ENCODE measurements at places on chromosomes 4 and X.
A peak's percentile ranks its signal among the peaks of the same experiment; 100 is the strongest.

- no peak for DNase-seq
These were observed 1.2 kb downstream of the EIF1AX start for GRCh38 chrX:20140420-20140819.

- no peak for DNase-seq
These were observed 9.7 kb upstream of the COMMD8 start for GRCh38 chr4:47473141-47473750.

GRCh38 chrX:69504626-69505612, 793 bp downstream of the NALF2 start:
- no peak for DNase-seq

GRCh38 chrX:104098919-104099318, 13.4 kb upstream of the ZCCHC18 start:
- no peak for DNase-seq

DNA sequence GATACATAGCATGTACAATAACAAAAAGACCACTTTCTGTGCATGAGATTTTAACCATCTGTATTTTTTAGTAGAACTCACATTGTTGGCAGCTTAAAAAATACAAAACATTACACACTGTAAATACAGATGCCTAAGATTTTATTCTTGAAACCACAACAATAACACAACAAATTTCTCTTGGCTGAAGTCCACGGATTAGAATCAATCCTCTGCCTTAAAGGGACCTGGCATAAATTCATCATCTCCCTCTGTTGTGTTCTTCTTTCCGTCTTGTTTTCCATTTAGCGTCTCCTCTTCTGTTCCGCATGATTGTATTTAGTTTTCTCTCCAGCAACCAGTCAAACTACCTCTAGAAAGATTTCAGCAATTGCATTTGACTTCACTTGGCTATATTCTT, 231.0 kb downstream of the SPOCK3 start:
- DNase-seq = no peak

DNA sequence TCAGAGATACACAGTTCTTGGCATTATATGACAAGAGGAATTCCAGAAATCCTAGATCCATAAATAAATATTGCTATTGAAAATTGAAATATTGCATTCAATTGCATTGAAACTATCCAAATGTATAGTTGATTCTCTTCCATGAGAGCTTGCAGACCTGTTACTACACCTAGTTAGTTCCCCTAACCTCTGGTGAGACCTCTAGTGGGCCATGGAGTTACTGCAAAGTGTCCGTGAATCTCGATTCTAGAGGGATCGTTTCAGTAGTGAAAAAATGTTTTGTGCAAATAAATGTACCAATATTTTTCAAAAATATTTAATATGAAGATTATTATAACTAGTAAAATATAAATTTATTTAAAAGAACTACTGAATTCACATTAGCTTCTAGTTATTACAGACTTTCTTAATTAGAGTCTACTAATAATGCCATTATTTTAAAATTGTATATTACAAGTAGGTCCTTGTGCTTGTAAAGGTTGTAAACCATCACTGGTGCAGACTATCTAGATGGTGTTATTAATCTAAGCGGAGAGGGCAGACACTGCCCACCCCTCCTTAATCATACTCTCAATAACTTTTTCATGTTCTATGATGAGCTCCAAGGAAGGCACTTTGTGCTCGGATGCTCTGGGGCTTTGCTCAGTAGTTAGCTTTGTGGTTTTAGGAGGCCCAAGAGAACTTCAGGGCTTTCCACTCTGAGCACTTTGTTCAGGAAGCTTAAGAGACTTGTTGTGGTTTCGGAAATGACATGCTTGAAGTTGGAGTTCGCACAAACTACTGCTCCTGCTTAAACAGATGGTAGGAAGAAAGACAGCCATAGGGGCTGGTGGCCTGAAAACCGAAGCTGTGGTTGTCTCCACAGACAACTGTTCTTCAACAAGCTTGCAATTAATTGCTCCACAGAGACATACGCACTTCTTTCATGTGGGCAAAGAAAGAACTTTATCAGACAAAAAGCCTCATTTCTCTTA, 42.8 kb downstream of the IL21 start:
- peak; percentile 57 for DNase-seq

DNA sequence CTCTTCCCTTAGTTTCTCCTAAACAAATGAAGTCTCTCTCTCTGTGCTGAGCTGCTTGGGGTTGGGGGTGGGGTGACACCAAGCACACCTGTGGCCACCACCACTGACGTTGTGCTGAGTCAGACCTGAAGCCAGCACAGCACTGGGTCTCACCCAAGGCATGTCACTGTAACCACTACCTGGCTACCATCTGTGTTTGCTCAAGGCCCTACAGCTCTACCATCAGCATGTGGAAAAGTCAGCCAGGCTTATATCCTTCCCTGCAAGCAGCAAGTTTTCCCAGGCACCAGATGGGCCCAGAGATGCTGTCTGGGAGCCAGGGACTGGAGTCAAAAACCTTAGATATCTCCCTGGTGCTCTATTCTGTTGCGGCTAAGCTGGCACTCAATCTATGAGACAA, 6.9 kb downstream of the CXCL10 start:
- no peak for DNase-seq

DNA sequence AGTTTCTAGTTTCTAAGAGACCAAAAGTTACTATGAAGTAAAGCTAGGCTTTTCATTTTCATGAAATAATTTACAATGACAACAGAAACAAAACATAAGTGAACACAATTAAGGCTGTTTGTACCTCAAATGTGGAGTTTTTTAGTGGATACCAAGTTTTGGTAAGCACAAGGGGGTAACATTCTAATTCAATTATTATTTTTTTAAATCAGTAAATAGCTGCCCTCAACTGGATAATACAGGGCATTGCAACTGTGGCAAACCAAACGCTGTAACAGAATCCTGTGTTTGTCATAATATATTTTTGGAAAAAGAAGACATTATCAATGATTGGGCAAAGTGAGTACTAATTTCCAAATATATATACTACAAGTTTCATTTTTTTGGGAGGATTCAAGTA, 150.3 kb downstream of the FBXW7 start:
- DNase-seq = peak; percentile 4

DNA sequence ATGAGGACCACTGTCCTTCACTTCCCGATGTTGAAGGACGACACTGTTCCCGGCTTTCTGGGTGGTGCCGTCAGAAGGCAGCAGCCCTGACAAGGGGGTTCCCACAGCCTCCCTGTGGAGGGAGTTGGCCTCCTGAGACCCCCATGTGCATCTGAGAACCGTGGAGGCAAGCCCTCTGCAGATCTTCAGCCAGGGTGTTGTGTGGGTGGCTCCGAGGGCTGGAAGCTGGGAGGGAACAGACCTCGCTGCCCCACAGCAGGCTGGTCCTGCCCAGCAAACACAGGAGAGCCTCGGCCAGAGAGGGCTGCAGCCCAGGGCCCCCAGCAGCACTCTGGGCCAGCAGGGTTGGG, 16.2 kb downstream of the DGKQ start:
- DNase-seq = no peak

- DNase-seq = no peak
These were observed 205.4 kb downstream of the SHROOM3 start for GRCh38 chr4:76640353-76640910.

DNA sequence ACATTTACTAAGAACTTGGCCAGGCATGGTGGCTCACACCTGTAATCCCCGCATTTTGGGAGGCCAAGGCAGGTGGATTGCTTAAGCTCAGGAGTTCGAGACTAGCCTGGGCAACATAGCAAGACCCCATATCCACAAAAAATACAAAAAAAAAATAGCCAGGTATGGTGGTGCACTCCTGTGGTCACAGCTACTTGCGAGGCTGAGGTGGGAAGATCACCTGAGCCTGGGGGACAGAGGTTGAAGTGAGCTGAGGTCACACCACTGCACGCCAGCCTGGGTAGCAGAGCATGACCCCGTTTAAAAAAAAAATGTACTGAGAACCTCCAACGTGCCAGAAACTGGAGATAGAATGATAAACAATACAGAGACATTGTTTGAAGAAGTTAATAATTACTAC, 8.0 kb downstream of the OPRPN start:
- no peak for DNase-seq

GRCh38 chr4:87005690-87006425, 71.0 kb downstream of the AFF1 start:
- peak; percentile 20 for DNase-seq

DNA sequence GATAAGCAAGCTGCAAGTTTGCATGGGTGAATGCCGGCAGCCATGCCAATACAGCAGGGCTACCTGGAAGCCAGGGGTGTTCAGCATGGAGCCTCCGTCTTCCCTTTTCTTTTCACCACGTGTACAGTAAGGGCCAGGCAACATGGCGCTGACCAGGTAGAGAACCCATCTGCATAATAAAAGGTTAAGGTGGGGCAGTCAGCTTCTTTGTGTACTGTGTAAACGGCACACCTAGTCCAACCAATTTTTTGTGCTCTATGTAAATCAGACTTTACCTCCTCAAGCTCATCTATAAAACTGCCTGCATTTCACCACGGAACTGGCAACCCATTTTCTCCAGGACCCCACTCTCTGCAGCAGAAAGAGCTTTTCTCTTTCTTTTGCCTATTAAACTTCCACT, 286.8 kb upstream of the VCX3A start:
- no peak for DNase-seq

GRCh38 chr4:101295691-101296090, 51.6 kb downstream of the PPP3CA start:
- DNase-seq = no peak

DNA sequence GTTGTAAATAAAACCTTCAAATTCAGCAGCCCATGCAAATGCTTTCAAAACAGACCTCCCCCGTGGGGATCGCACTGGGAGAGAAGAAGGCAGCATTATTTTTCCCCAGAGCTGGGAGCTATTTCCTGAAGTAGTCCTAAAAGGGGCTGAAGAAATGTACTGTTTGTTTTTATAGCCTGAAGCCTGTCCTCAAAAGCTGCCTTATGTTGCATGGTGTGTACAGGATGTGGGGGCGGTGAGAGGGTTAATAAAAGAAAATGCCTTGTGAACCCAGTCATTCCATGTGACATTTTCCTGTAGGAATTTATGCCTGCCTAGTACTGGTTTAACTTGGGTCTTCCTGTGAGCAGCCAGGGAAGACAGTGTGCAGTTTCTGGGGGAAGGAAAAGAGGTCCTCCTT, 144.1 kb downstream of the SOWAHB start:
- DNase-seq = peak; percentile 53

DNA sequence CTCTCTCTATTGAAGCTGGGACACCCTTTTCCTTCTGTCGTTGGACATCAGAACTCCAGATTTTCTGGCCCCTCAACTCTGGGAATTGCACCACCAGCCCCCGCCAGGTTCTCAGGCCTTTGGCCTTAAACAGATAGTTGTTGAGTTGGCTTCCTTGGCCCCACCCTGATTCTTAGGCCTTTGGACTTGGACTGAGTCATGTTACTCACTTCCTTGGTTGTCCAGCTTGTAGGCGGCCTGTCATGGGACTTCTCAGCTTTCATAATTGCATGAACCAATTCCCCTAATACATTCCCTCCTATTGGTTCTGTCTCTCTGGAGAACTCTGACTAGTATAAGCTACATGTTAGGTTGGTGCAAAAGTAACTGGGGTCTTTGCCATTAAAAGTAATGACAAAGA, 195.7 kb downstream of the GPAT3 start:
- DNase-seq = no peak

DNA sequence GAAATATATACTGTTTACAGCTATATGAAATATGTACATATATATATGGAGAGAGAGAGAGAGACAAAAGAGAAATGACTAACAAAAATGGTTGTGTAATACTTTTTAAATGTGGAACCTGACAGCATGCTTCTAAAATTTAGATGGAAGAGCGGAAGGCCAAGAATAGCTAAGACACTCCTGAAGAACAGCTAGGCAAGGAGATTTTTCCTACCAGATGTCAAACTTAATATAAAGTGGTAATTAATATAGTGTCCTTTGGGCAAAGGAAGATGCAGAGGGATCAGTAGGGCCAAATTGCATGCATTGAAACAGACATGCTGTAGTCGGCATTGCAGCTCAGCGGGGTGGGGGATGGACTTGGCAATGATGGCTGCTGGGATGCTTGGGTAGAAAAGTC, 45.2 kb downstream of the ADD1 start:
- DNase-seq = no peak

- DNase-seq = no peak
These were observed 43.2 kb downstream of the PALLD start for GRCh38 chr4:168540086-168540485.

- DNase-seq = no peak
These were observed 302.3 kb upstream of the GATB start for GRCh38 chr4:152062936-152063620.

GRCh38 chr4:100306018-100306417, 115.8 kb upstream of the DDIT4L start:
- no peak for DNase-seq

DNA sequence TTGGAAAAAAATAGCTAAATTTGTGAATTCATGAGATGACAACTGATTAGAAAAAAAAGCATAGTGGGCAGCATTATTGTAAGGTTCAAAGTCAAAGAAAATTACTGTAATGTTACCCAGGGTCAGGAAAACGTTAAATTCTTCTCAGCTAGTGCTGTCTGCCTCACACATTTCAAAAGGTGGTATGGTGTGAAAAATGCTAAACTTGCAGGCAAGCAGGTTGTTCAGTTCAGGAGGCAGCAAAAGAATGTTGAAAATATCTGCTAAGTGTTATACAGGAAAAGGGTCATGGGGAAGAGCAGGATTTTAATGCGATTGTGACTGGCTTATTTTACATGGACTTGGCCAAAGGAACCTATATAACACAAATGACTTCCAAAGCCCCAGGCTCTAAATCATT, 232.5 kb upstream of the NDST3 start:
- no peak for DNase-seq

DNA sequence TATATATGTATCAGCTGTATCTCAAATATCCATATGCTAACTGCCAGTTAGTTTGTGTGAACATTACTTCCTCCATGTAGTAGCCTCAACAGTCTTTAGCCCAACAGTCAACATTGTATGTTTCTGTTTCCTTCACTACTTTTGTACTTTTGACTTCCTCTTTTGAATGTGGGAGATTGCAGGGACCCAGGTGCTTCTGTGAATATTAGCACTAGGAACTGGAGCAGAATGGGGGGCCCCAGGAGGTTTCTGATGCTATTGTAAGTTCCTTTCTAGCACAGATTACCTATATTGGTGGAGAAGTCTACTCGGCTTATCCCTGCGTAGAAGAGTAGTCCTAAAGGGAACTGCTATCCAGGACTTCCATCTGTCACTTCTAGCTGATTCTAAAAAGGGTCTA, 2.3 kb downstream of the PLAC8 start:
- no peak for DNase-seq

All from urothelium cell line (cell line).